ENCODE measurements at places on chromosomes 2 and 18.

- H3K4me1 ChIP-seq = no peaks in the 10 kb centered on the region
- H3K4me3 ChIP-seq = no peak overlapping the region
- no peak overlapping the region for H3K27ac ChIP-seq
- H3K27me3 ChIP-seq = no peaks in the 10 kb centered on the region
Measured at GRCh38 chr2:214587442-214587841, 176.6 kb downstream of the VWC2L start.

GRCh38 chr2:239096676-239097427 is 249.0 kb downstream of the TWIST2 start:
- H3K36me3 ChIP-seq = peaks cover 9% of the 10 kb centered on the region
- no peak overlapping the region for H3K27ac ChIP-seq
- H3K27me3 ChIP-seq = no peaks in the 10 kb centered on the region
- DNase-seq = no peak
- no peaks in the 10 kb centered on the region for H3K4me1 ChIP-seq
- H3K4me3 ChIP-seq = no peak overlapping the region

DNA sequence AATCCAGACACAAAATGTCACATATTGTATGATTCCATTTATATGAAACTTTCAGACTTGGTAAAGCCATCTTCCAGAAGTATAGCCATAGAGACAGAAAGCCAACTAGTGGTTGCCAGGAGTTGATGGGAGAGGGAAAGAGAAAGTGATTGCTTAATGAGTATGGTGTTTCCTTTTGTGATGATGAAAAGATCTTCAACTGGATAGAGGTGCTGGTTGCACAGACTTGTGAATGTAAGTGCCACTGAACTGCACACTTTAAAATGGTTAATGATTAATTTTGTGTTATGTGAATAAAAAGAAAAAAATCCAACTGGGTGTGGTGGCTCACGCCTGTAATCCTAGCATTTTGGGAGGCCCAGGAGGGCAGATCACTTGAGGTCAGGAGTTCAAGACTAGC is 135.3 kb upstream of the SLC1A4 start:
- peaks cover 12% of the 10 kb centered on the region for H3K4me1 ChIP-seq
- H3K4me3 ChIP-seq = no peak overlapping the region
- no peaks in the 10 kb centered on the region for H3K36me3 ChIP-seq
- H3K27me3 ChIP-seq = no peaks in the 10 kb centered on the region

DNA sequence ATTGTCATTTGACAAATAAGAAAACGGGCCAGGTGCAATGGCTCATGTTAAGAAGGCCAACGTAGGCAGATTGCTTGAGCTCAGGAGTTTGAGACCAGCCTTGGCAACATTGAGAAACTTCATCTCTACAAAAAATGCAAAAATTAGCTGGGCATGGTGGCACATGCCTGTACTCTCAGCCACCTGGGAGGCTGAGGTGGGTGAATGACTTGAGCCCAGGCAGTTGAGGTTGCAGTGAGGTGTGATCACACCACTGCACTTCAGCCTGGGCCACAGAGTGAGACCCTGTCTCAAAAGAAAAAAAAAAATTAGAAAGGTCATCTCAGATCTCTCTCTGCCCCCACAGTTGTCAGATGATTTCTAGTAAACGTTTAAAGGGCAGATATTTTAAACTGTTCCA is 4.4 kb downstream of the SESTD1 start:
- no peaks in the 10 kb centered on the region for H3K27me3 ChIP-seq
- H3K36me3 ChIP-seq = no peaks in the 10 kb centered on the region

- no peaks in the 10 kb centered on the region for H3K36me3 ChIP-seq
- H3K27ac ChIP-seq = no peak overlapping the region
- no peaks in the 10 kb centered on the region for H3K4me1 ChIP-seq
- no peak for DNase-seq
- H3K4me3 ChIP-seq = no peak overlapping the region
Measured at GRCh38 chr2:104577143-104577542, 276.8 kb upstream of the POU3F3 start.

Data from breast epithelium (tissue), 4 donors.